ENCODE measurements at places on chromosomes 2 and 18. TPM values are rescaled to one million over a fixed set of nuclear protein-coding genes. Genes with fewer than 3 reads are reported as not detected.

Gene TXNDC2
- 0.12 TPM for total RNA-seq

Gene HRH4
- 0.54 TPM for total RNA-seq

Gene TTN
- 28.2 TPM for total RNA-seq

Gene WDR33
- total RNA-seq, result 42.4 TPM

Gene TOGARAM2
- total RNA-seq, result 7.0 TPM

Gene LHCGR
- 0.26 TPM for total RNA-seq

Gene IL36B
- not detected for total RNA-seq

Gene FMNL2
- total RNA-seq, result 81.4 TPM

Gene RAB11FIP5
- 23.8 TPM for total RNA-seq

Gene CCDC102B
- 78.8 TPM for total RNA-seq

Gene CHRND
- not detected for total RNA-seq

Data from lung (tissue), 17 donors.